ENCODE measurements at places on chromosomes 16 and 17. TPM values are rescaled to one million over a fixed set of nuclear protein-coding genes. Genes with fewer than 3 reads are reported as not detected.

DNA sequence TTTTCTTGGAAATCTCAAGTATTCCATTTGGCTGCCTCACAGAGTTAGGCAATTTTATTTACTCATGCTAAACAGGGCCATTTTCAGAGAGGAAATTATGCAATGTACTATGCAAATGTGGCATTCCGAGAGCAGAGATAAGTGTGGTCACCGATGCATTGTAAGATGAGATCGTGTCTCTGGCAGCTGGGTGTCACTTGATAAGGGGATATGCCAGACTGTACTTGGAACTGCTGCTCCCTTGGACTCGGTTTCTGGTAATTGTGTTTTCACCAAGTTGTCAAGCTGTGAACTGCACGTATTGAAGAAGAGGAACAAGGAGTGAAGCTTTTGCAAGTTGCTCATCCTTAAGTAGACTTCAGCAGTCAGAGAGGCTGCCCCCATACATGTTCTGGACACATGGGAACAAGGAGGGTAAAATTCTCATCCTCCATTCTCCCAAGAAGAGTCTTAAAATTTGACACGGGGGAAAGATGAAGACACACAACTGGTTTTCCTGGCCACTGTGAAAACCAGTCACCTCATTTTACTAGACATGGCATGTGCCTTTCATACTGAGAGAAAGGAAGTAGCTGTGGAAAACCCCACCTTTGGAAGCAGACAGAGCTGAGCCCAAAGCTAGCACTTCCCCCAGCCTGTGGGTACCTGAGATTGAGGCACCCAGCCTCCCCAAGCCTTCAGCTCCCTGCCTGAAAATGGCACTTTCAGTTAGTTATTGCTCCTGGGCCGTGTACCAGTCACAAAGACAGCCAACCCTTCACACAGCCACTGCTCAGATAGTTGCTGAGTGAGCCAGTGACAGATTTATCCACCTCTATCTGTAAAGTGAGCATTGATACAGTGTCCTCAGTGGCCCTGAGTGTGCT lies 150.7 kb downstream of the SOCS1 start:
- DNase-seq: no peak

- no peak for DNase-seq
Measured at GRCh38 chr17:7854851-7855659, at the start of gene TMEM88. Gene TMEM88, plus strand, starts transcription at chr17:7855066. Its CDS starts 9 bp downstream, at chr17:7855075.

DNA sequence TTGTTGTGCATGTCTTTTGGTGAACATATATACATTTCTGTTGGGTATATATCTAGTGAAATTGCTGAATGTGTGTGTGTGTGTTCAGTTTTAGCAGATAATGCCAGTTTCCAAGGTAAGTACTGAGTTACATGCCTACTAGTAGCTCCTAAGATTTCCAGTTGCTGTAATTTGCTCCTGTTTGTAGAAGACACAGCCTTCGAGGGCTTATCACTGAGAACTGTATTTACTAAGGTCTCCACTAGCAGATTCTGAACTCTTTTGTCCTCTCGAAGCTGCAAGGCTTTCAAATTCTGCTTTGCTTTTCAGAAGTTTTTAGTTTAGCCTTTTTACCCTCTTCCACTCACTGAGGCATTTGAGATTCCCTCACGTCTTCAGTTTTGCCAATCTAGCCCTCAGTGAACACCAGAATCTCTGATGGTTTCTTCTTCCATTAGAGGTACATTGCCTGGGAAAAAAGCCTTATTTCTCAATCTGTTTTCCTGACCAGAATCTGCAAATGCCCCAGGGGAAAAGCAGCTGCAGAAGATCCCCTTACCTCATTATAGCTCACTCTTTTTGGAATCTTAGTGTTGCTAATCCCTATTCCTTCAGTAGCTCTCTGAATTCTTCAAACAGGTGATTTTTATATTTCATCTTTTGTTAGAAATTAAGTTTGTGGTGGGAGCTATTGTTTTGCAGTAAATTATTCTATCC lies 52.9 kb downstream of the NF1 start:
- DNase-seq: no peak

NT5M gene
- 6.6 TPM for total RNA-seq

GRCh38 chr16:84600343-84601229 lies 17.3 kb downstream of the COTL1 start:
- no peak for DNase-seq

TIGD7 gene
- total RNA-seq: 1.6 TPM

- DNase-seq: no peak
Measured at GRCh38 chr17:50053654-50053960, 2.3 kb upstream of the ITGA3 start.

GRCh38 chr16:29910819-29911675 lies 10.8 kb downstream of the ASPHD1 start:
- DNase-seq: no peak

DNA sequence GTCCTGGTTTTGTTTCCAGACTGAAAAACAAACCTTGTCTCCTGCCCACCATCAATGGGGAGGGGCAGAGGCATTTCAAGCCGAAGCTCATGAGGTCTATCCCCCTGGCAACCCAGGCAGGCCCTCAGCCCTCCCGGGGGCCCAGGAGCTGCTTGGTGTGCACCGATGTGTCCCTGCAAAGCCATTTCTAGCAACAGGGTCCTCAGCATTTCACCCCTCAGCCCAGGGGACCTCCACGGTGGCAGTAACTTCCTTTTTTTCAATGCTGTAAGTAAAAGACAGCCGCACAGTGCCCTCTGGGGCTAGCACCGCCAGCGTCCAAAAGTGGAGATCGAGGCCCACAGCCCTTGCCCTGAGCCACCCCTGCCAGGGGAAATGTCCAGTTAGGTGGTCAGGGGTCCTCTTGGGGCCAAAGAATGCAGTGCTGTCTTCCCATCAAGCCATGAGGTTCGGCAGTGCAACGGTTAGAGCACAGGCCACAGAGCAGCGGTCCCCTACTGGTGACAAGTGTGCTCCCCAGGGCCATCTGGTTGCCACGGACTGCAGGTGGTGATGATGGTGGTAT lies 79.9 kb downstream of the LITAF start:
- DNase-seq: no peak

- DNase-seq: no peak
Measured at GRCh38 chr17:28475151-28475900, 1.9 kb downstream of the SLC13A2 start.

- no peak for DNase-seq
Measured at GRCh38 chr17:42565523-42566214, 1.2 kb upstream of the MLX start.

- DNase-seq: no peak
Measured at GRCh38 chr17:66135896-66136295, 56.0 kb downstream of the CEP112 start.

DNA sequence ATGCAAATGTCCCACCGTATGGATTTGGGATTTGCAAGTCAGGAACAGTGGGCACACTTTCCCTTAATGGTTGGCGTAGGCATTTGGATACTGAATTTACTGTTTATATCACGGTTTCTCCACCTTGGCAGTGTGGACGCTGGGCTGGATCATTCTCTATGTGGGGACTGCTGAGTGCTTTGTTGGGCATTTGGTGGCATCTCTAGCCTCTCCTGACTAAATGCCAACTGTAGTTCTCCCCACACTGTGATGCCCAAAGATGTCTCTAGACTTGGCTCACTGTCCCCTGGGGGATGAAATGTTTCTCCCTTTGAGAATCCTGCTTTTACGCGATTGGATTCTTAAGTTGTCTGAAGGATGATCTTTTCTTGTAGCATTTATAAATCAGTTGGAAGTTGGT lies 49.0 kb downstream of the RBFOX1 start:
- DNase-seq: no peak

KRT33A gene
- not detected for total RNA-seq

- DNase-seq: no peak
Measured at GRCh38 chr16:1470481-1471251, 4.2 kb downstream of the CLCN7 start.

USP43 gene
- 55.4 TPM for total RNA-seq

GRCh38 chr17:13051915-13052314 lies 34.1 kb upstream of the ELAC2 start:
- no peak for DNase-seq

ACE gene
- 11.3 TPM for total RNA-seq

GRCh38 chr16:81388357-81388756 lies 56.3 kb upstream of the CMIP start:
- no peak for DNase-seq

DNA sequence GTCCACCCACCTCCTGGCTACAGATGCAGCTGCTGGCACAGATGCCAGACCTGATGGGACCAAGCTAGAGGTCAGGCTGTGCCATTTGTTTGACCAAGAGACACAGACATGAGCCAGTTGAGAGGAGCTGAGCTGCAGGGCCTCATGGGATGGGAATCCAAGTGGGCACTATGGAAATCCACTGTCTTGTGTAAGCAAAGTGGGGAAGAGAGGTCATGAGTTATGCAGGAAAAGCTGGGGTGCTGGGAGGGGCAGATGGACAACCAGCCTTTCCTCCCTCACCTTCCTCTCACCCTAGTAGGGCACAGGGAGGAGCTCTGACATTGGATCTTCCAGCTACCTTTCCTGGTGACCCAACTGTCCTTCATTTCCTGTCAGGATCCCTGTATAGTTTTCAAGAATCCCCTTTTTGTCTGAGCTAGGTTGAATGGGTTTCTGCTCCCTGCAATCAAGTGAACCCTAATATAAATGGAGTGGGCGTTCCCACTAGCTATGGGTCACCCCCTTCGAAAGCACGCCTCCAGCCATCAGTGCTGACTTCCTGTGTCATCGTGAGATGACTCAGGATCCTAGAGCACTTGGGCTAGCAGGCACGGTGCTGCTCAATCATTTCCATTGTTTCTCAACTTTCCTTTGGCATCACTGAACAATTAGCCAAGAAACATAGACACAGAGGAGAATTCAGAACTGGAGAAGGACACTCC lies 13.6 kb downstream of the ATPAF2 start:
- no peak for DNase-seq

MT4 gene
- not detected for total RNA-seq

- DNase-seq: no peak
Measured at GRCh38 chr17:73539166-73539565, 105.1 kb downstream of the SDK2 start.

DNA sequence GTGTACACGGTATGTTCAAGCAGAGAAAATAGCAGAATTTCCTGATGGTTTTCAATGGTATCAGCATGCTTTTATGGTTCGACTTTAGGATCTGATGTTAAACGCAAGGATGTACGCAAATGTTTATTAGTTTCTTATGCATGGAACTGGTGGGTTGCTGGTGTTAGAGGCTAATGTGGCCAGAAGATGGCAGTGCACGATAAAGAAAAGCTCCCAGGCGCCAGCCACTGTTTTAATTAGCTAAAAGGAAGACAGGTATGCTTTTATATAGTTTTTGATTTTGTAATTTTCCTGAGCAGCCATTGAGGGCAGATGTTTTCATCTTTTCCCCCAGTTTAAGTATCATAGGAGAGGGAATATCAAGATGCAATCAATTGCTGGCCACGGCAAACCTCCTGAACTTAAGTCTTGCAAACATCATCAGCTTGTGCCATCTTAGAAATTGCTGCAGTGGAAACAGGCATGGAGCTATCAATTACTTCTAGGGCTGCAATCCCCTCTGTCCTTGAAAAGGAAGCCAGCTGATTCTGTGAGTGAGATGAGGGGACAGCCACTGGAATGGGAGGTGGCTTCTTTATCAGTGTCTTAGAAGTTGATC lies 648.5 kb upstream of the RBFOX1 start:
- DNase-seq: peak; percentile 45

- DNase-seq: no peak
Measured at GRCh38 chr17:4442582-4442981, 8.8 kb downstream of the SPNS3 start.

DNA sequence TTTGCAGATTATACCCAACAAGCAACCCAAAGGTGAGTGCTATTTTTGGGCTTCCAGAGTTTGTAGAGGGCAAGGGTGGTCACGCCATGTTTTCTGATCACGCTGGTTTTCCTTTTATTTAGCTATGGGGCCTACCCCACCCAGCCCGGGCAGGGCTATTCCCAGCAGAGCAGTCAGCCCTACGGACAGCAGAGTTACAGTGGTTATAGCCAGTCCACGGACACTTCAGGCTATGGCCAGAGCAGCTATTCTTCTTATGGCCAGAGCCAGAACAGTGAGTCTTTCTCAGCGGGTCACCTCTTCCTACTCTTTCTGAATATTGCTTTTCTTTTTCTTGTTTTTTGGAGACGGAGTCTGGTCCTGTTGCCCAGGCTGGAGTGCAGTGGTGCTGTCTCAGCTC lies 2.5 kb downstream of the FUS start:
- no peak for DNase-seq

DNA sequence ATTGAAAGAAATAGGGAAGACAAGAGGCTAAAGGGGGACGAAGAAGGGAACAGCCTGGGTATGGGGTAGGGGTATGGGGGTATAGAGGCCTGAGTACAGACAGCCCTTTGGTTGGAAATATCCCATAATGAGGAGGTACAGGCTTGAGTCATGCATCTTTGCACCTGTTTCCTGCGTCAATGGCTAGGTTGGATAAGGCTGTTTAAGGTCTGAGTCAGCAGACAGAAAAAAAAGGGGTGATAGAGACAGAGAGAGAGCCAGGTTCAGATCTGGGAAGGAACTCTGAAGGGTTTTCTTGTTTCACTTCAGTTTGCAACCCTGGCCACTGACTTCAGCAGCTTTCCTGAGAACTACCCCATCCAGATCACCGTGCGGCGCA lies 8.5 kb downstream of the FNDC8 start:
- no peak for DNase-seq

DNA sequence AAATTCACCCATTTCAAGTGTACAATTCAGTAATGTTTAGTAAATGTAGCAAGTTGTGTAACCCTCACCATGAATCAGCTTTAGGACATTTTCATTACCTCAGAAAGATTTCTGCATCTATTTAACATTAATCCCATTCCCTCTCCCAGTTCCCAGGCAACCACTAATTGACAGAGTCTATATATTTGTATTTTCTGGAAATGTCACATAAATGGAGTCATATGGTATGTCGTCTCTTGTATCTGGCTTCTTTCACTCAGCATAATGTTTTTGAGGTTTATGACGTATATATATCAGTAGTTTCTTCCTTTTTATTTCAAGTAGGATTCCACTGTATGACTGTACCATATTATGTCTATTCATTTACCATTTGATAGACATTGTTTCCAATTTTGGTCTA lies 199.8 kb downstream of the CYB561 start:
- DNase-seq: peak; percentile 12

DNA sequence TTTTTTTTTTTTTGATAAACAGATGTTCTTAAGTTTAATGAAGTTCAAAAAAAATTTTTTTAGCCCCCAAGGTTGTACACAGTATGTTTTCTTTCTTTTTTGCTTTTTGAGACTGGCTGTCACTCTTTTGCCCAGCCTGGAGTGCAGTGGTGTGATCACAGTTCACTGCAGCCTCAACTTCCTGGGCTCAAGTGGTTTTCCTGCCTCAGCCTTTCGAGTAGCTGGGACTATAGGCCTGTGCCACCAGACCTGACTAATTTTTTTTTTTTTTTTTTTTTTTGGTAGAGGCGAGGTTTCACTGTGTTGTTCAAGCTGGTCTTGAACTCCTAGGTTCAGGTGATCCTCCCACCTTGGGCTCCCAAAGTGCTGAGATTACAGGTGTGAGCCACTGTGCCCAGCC lies 12.8 kb downstream of the ITGAE start:
- no peak for DNase-seq

- no peak for DNase-seq
Measured at GRCh38 chr16:66693149-66693548, 3.4 kb downstream of the CMTM4 start.

CARD14 gene
- not detected for total RNA-seq

Data from stomach (tissue), 19 donors.